ENCODE measurements at places on chromosomes 7 and 10.

DNA sequence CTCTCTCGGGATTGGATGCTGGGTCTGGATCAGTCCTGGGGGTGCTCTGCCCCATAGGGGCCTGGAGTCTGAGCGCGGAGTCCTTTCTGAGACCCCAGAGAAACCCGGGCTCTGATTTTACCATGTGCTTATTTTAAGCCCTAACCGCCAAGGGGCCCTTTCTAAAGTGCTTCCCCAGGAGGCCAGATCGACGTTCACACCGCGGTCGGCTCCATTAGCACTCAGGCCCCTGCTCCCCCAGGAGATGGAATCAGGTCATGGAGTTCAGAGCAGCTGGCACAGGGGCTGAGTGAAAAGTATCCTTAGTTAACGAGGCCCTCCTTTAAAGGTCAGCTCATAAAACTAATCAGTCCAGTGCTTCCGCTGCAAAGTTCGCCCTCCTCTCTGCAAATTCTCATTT, 159.4 kb upstream of the COBL start:
- no peak for DNase-seq

DNA sequence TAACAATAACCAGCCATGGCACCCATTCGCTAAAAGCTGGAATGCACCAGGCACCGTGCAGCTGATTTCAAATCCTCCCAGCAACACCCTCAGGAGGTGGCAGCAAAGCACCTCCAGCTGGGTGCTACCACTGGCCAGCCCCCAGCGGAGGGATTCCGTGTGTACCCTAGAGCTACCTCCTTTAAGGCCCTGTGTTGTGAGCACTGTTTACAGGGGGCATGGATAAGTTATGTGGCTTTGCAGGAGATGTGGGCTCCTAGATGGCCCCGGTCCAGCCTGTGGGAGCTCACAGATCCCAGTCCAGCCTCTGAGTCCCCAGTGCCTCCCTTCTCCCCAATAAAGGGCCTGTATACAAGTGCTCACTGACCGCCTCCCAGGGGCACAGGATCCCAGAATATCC, 27.1 kb downstream of the TNRC18 start:
- no peak for DNase-seq

DNA sequence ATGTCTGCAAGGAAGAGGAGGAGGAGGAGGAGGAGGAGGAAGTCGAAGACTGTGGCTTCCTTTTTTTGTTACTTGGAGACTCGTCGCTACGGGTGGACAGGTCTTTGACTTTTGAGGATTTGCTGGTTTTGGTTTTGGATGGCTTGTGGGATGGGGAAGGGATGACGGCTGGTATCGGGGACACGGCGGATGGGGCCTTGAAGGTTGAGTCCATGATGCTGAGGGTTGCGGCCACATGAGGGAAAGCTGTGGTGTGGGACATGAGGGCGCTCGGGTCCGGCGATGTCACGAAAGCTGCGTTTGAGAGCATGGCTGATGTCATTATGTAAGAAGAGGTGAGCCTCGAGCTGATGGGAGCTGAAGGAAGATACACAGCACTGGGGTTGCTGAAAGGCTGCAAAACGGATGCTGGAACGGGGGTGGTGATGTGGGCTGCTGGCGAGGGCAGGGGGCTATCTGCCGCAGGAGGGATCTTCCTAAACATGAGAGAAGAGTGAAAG, 33.1 kb upstream of the EFCAB10 start:
- no peak for DNase-seq

GRCh38 chr10:1364151-1364910, 308.1 kb downstream of the WDR37 start:
- DNase-seq = no peak

Data from left cardiac atrium (tissue), 4 donors.